ENCODE measurements at places on chromosomes 3 and 15. TPM values are rescaled to one million over a fixed set of nuclear protein-coding genes. Genes with fewer than 3 reads are reported as not detected.

GRCh38 chr3:177589911-177590381 lies 392.7 kb upstream of the TBL1XR1 start:
- no peak overlapping the region for H3K4me3 ChIP-seq
- no peak for DNase-seq
- H3K4me1 ChIP-seq = no peaks in the 10 kb centered on the region
- no peaks in the 10 kb centered on the region for H3K36me3 ChIP-seq

- no peaks in the 10 kb centered on the region for H3K4me1 ChIP-seq
- no peak overlapping the region for H3K4me3 ChIP-seq
- H3K27ac ChIP-seq = no peak overlapping the region
- H3K27me3 ChIP-seq = no peaks in the 10 kb centered on the region
These were observed 57.8 kb upstream of the LEKR1 start for GRCh38 chr3:156768390-156768789.

- H3K27me3 ChIP-seq = no peaks in the 10 kb centered on the region
- no peak overlapping the region for H3K4me3 ChIP-seq
- no peaks in the 10 kb centered on the region for H3K36me3 ChIP-seq
- no peaks in the 10 kb centered on the region for H3K4me1 ChIP-seq
- H3K27ac ChIP-seq = no peak overlapping the region
These were observed 365.6 kb downstream of the MAGI1 start for GRCh38 chr3:65672871-65673815.

DNA sequence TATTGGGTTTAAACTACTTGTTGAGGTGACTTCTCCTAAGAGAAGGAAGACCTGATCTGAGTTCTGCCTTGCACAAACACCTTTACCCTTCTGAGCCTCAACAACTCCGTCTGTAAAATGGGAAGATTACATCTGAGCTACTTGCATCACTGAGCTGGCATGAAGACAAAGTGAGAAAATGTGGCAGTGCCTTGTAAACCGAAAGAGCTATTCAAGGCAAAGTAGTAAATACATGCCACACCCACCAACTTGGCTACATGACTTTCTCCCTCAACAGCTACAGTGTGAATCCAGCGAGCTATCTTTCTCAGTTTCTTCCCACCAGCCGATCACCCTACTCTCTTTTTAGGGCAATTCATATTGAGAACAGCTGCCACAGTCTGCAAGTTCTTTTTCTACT lies 148.3 kb downstream of the FOXB1 start:
- DNase-seq = no peak
- H3K4me3 ChIP-seq = no peak overlapping the region
- H3K4me1 ChIP-seq = no peaks in the 10 kb centered on the region
- H3K27ac ChIP-seq = no peak overlapping the region

DNA sequence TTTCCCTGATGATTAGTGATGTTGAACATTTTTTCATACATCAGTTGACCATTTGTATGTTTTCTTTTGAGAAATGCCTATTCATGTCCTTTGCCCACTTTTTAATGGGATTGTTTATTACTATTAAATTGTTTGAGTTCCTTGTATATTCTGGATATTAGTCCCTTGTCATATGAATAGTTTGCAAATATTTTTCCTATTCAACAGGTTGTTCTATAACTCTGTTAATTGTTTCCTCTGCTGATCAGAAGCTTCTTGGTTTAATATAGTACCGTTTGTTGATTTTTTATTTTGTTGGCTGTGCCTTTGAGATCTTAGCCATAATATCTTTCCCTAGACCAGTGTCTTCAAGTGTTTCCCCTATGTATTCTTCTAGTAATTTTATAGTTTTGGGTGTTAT lies 189.0 kb upstream of the RARB start:
- no peak overlapping the region for H3K4me3 ChIP-seq
- no peaks in the 10 kb centered on the region for H3K27me3 ChIP-seq
- H3K27ac ChIP-seq = no peak overlapping the region
- no peak for DNase-seq
- no peaks in the 10 kb centered on the region for H3K36me3 ChIP-seq

DNA sequence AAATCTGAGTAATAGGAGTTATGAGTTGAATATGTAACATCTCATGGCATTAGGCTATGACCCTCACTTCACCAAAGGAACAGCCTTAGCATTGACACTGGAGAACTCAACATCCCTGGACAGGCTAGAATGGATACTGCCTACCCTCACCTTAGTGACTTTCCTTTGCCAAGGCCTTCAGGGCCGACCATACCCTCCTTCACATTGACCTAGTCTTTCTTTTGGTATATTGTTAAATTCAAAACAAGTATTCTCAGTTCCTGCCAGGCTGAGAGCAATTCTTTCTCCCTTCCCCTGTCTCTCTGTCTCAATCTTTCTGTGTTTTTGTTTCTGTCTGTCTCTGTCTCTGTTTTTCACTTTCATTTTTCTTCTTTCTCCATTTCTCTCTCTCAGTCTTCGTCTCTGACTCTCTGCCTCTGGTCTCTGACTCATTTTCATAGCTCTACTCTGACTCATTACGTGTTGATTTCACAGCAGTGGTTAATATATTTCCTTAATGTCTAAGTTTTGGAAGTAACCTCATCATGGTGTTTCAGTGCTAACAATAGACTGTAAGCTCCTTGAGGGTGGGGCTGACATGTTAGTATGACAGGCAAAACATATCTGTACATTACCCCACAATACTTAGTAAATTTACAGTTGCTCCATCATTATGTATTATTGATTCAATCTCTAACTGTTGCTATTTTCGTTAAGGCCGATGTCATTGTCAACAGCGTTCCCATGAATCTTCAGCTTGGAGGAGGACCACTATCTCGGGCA lies 32.5 kb downstream of the PARP15 start:
- H3K36me3 ChIP-seq = no peaks in the 10 kb centered on the region
- no peak for DNase-seq
- H3K27me3 ChIP-seq = no peaks in the 10 kb centered on the region
- no peaks in the 10 kb centered on the region for H3K4me1 ChIP-seq
- no peak overlapping the region for H3K27ac ChIP-seq

- no peaks in the 10 kb centered on the region for H3K36me3 ChIP-seq
- H3K27ac ChIP-seq = peak overlapping the region; percentile 99
- peaks cover 9% of the 10 kb centered on the region for H3K4me1 ChIP-seq
- H3K4me3 ChIP-seq = peak overlapping the region; percentile 63
These were observed 615 bp downstream of the HES1 start for GRCh38 chr3:194136519-194137007.

DNA sequence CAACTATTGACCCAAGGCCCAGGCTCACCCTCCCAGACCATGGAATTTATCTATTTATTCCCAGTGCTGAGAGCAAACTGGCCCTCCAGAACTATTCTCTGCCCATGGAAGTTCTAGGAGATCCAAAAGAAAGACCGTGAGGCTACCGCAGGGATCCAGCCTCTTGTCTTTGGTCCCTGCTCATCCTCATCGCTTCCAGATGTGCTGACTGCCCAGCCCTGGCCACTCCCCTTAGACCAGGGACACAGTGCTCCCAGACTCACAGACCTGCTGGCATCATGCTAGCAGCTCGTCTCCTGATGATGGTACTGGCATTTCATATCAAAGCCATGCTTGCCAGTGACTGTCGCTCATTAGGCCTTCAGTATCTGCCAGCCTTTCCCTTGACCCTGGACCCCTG lies 405.7 kb upstream of the PPP2R3A start:
- no peak overlapping the region for H3K4me3 ChIP-seq
- no peaks in the 10 kb centered on the region for H3K36me3 ChIP-seq
- no peaks in the 10 kb centered on the region for H3K27me3 ChIP-seq
- H3K27ac ChIP-seq = no peak overlapping the region
- H3K4me1 ChIP-seq = no peaks in the 10 kb centered on the region

DNA sequence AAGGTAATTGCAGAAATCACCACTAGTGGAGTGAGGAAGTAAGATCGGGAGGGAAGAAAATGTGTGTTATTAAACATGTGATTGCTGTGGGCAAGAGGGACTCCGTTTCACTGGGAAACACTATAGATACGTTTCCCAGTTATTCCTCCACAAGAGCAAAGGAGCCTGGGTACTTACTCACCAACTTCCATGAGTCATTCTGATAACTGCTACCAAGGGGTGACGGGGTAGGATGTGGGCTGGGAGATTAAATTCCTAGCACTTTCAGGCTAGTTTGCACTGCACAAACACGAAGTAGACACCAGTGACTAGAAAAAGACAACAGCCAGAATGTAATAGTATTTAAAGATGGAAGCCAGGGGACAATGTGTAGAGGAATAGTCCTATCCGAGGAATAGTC lies 812.9 kb upstream of the CFAP20DC start:
- no peaks in the 10 kb centered on the region for H3K36me3 ChIP-seq
- no peak overlapping the region for H3K4me3 ChIP-seq
- DNase-seq = no peak
- H3K4me1 ChIP-seq = no peaks in the 10 kb centered on the region

GRCh38 chr3:86578071-86578470 lies 412.9 kb downstream of the VGLL3 start:
- H3K4me3 ChIP-seq = no peak overlapping the region
- DNase-seq = no peak
- no peak overlapping the region for H3K27ac ChIP-seq
- no peaks in the 10 kb centered on the region for H3K36me3 ChIP-seq

- no peak overlapping the region for H3K4me3 ChIP-seq
- no peaks in the 10 kb centered on the region for H3K4me1 ChIP-seq
These were observed 25.7 kb upstream of the GSK3B start for GRCh38 chr3:120119846-120120510.

DNA sequence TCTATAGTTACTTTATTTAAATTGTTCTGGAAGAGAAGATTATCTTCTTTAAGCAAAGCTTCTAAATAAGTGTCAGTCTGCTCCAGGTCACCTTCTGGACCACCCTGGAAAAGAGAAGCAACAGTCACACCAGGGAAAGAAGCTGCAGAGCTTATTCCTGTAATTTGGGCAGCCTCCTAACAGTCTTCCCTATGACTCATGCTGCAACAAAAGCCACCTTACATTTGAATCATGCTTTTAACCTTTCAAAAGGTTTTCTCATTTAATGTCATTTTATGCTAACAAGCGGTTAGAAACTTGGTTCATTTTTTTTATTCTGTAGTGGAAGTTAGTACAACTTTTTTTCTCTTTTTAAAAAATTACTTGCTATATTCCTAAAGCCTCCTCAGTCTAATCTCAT lies 5.3 kb upstream of the GUCA1C start:
- H3K36me3 ChIP-seq = no peaks in the 10 kb centered on the region
- H3K4me3 ChIP-seq = no peak overlapping the region
- DNase-seq = no peak
- no peaks in the 10 kb centered on the region for H3K27me3 ChIP-seq
- no peaks in the 10 kb centered on the region for H3K4me1 ChIP-seq
- no peak overlapping the region for H3K27ac ChIP-seq

DNA sequence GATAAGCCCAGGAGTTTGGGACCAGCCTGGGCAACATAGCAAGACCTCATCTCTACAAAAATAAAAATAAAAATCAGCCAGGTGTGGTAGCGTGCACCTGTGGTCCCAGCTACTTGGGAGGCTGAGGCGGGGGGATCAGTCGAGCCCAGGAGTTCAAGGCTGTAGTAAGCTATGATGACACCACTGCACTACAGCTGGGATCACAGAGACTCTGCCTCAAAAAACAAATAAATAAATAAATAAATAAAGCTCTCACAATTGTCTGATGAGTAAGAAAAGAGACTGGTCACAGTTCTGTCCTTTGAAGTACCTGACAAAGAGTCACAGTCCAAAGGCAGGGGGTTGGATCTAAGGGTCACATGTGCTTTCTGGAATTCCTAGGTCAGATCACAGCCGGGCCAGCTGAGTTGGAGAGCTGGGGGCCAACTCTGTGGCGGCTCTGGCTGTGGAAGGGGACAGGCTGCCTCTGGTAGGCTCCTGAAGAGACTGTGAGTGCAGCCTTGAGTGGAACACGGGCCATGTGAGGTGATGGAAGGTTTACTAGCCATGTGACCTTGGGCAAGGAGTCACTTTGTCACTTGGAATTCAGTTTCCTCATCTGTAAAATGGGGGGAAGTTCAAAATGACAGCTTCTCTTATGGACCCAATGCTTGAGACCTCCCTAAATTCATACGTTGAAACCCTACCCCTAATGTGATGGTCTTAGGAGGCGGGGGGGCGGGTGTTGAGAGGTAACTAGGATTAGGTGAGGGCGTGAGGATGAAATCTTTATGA lies 47.2 kb downstream of the WHAMM start:
- H3K27me3 ChIP-seq = no peaks in the 10 kb centered on the region
- H3K4me3 ChIP-seq = no peak overlapping the region
- H3K36me3 ChIP-seq = no peaks in the 10 kb centered on the region
- no peak overlapping the region for H3K27ac ChIP-seq
- no peak for DNase-seq
- H3K4me1 ChIP-seq = no peaks in the 10 kb centered on the region

- H3K27ac ChIP-seq = no peak overlapping the region
- DNase-seq = no peak
- H3K27me3 ChIP-seq = no peaks in the 10 kb centered on the region
- no peak overlapping the region for H3K4me3 ChIP-seq
These were observed 22.1 kb downstream of the CHDH start for GRCh38 chr3:53823956-53824657.

- H3K4me1 ChIP-seq = no peaks in the 10 kb centered on the region
- no peaks in the 10 kb centered on the region for H3K36me3 ChIP-seq
- no peaks in the 10 kb centered on the region for H3K27me3 ChIP-seq
- no peak overlapping the region for H3K27ac ChIP-seq
- no peak for DNase-seq
These were observed 39.7 kb upstream of the MLF1 start for GRCh38 chr3:158531334-158531733.

DNA sequence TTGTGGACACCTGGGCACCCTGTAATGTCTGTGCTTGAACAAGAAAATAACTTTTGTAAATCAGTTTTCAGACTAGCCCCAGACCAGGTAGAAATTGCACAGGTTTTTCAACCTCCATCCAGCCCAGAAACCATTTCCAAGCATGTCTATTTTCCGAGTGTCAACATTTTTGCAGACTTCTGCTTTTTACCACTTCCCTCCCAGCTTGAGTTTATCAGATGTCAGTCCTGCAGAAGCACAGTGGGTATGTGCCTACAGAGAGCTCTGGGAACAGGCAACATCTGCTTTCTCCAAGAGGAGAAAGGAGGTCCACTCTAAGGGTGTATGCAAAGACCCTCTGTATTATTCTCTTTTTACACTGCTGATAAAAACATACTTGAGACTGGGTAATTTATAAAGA lies 83.9 kb downstream of the LRRK1 start:
- no peak overlapping the region for H3K4me3 ChIP-seq
- DNase-seq = no peak
- no peaks in the 10 kb centered on the region for H3K4me1 ChIP-seq
- H3K36me3 ChIP-seq = no peaks in the 10 kb centered on the region
- H3K27ac ChIP-seq = no peak overlapping the region

The CLRN1 gene
- total RNA-seq = not detected

The HDC gene
- 49.2 TPM for total RNA-seq

The PSTPIP1 gene
- 1.3 TPM for total RNA-seq

The GRM7 gene
- total RNA-seq = 15.8 TPM

The CHST13 gene
- not detected for total RNA-seq

The CLDN16 gene
- 0.58 TPM for total RNA-seq
